ENCODE measurements at places on chromosomes 6 and 20. TPM values are rescaled to one million over a fixed set of nuclear protein-coding genes. Genes with fewer than 3 reads are reported as not detected.
A peak's percentile ranks its signal among the peaks of the same experiment; 100 is the strongest.

DNA sequence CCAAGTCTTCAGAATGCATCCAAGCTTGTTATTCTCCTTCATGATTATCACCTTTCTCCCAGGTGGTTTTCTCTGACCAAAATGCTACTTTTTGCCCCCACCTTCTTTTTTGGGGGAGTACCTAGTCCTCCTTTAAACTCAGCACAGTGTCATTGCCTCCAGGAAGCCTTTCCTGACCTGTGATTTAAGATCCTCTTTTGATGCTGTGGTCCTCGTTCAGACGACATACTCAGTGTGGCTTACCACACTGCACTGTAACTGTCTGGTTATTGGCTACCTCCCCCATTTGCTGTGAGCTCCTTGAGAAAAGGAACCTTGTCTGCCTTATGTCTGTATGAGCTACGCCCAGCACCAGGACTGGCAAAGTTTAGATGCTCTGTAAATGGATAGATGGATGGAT is 14.6 kb downstream of the SAYSD1 start:
- no peak for DNase-seq

GRCh38 chr20:1490643-1491195 is 501 bp downstream of the SIRPB2 start:
- no peak for DNase-seq

DNA sequence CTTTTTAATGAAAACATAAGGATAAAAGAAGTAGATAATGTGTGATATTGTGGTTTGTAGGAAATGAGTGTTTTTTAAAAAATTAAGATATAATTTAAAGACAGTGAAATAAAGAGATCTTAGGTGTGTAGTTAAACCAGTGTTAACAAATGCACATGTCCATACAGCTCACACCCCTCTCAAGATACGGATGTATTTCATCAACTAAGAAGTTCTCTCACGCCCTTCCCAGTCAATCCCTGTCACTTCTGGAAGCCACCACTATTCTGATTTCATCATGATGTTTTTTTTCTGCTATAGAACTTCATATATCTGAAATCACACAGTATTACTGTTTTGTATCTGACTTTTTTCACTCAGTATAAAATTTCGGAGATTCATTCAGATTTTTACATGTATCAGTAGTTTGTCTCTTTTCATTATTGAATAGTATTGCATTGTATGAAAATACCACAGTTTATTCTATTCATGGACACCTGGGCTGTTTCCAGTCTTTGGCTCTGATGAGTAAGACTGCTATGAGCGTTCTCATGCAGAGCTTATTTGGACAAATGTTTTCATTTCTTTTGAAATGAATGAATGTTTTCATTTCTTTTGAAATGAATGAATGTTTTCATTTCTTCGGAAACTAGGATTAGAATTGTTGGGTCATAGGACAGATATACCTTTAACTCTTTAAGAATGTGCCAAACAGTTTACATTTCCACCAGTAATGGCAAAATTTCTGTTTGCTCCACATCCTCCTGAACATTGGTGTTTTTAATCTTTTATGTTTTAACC is 49.7 kb upstream of the ELOVL5 start:
- DNase-seq, result no peak

- DNase-seq, result no peak
Measured at GRCh38 chr6:126422912-126423311, 83.0 kb downstream of the CENPW start.

GRCh38 chr6:96624957-96625356 is 62.0 kb downstream of the FHL5 start:
- no peak for DNase-seq

DNA sequence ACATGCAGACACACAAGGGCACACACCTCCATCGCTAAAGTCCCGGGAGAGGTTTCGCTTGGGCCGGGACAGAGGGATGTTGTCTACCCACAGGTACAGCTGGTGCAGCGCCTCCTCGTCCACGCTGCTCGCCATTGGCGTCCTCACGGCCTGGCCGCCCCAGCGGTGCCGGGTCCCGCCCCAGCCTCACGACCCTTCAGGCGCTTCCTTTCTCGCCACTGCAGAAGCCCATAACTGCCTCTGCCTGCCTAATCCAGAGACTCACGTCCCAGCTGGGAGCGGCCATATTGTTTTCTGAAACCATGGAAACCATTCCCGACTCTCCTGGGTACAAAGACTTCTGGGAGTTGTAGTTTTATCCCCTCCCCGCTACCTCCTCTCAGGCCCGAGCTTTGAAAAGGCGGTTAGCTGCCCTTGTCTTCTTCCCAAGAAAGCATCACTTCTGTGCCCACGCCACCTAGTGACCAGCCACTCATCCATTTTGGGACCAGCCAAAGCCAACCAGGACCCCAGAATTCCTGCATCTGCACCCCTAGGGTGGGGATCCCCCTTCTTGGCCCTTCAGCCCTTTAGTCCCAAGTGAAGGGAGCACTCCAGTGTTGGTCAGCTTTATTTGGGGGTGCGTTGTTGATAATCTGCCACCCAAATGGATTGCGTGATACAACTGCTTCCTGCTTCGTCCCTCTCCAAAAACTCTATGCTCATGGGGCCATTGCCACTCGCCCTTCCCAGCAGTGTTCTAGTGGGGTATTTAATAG is at the start of gene SPEF1:
SPEF1 (minus strand) TSS at position 296 of the 758 bp plus-strand sequence; CDS start at position 135, 161 bp downstream.
- no peak for DNase-seq

DNA sequence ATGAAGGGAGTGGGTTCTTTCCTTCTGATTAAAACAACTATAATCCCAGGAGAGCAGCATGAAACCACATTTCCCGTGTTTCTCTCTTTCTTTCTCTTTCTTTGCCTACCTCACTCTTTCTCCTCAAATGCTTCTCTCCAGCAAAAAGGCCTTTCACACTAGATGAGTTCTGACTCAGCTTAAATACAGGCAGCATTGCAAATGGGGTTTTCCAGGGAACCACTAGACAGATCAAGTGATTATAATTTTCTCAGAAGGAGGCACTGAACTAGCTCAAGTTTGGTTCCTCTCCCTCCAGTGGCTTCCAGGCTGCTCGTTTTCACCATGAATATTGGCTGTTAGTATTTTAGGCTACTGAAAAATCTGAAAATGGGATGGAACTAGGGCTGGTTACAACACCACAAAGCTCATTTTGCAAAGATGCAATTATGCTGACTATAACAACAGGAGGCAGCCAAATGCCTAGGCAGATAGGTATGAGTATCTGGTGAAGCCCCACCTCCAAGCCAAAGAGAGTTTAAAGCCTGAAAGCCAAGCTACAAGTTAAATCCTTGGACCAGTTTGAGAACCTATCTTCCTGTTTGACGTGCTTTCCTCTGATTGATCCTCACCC is 260.0 kb downstream of the MMUT start:
- no peak for DNase-seq

GRCh38 chr6:24859608-24860200 is 61.0 kb upstream of the ARMH2 start:
- no peak for DNase-seq

GRCh38 chr6:144127097-144127496 is 23.2 kb upstream of the STX11 start:
- no peak for DNase-seq

SHLD1 gene
- 2.7 TPM for total RNA-seq

DNA sequence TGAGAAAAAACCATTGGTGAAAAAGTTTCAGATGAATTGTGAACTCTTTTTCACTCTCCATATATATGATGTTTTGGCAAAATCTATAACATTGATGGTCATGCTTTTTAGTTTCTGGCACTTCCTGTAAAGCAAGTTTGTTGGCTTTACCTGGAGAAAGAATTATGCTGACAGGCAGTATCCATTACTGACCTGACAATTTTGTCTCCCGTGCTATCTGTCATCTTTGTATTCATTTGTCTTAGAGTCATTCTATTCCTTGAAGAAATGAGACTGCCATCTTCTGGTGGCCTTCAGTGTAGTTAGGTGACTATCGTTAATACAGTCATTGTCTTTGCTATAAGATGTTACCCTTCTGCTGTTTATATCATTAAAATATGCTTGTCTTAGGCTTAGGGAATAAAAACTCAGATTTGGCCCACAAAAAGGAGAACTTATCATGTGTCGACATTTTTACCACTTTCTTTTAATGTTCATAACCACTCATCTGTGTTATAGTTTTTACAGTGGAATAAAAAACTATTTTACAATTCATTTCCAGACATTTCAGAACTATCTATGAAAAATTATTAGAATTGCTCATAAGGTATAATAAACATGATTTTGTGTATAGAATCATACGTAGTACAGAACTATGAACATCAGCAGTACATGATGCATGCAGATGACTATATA is 707.0 kb downstream of the EPM2A start:
- DNase-seq, result no peak

GRCh38 chr6:30544666-30545272 is 11.5 kb downstream of the GNL1 start:
- no peak for DNase-seq

- DNase-seq, result peak; percentile 87
Measured at GRCh38 chr6:42453031-42453653, 1.4 kb upstream of the TRERF1 start.

GRCh38 chr6:100161782-100162365 is 167.9 kb upstream of the MCHR2 start:
- no peak for DNase-seq

- no peak for DNase-seq
Measured at GRCh38 chr6:4772750-4773149, 3.5 kb upstream of the CDYL start.

DNA sequence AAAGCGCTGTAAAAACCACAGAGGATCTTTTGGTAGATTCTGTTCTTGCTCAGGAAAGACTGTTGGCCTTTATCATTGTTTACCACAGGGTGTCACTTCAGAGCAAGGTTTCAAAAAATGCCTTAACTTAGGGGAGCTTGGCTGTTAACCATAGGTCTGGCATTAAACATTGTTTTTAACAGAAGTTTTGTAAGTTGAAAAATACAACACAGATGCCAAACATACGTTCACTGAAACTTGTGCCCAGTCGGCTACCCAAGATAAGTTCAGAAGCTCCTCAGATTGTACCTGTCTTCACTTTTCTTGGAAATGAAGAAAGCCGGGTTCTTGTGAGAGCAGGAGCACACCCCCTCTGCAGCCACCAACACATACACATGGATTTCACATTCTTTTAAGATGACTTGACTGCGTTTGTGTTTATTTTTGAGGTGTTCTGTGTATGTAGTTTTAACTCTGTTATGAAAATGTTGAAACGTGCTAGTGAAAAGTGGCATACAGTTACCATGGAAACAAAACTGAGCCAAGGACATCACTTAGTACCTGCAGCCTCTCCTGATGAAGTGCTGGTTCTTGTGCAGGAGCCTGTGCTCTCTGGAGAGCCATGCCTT is 64.9 kb downstream of the SYCP2L start:
- no peak for DNase-seq

- no peak for DNase-seq
Measured at GRCh38 chr6:22668307-22668706, 98.9 kb downstream of the HDGFL1 start.

DNAH8 gene
- total RNA-seq, result not detected

- DNase-seq, result no peak
Measured at GRCh38 chr20:33687993-33688937, 2.1 kb upstream of the E2F1 start.

DNA sequence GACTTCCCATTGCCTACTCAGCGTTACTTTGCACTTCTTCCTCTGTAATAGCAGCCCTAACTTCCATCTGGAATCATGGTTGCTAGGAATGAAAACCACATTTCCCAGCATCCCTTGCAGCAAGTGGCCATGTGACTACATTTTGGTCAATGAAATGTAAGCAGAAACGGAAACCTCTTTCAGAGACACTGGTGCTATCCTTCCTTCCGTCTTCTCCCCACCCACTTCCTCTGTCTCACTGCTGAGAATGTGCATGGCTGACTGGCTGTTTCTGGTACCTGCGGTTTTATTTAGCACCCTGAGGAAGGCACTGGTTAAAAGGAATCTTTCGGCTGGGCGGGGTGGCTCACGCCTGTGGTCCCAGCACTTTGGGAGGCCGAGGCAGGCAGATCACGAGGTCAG is 107.4 kb downstream of the SCML4 start:
- no peak for DNase-seq

OR2H1 gene
- total RNA-seq, result not detected

DNA sequence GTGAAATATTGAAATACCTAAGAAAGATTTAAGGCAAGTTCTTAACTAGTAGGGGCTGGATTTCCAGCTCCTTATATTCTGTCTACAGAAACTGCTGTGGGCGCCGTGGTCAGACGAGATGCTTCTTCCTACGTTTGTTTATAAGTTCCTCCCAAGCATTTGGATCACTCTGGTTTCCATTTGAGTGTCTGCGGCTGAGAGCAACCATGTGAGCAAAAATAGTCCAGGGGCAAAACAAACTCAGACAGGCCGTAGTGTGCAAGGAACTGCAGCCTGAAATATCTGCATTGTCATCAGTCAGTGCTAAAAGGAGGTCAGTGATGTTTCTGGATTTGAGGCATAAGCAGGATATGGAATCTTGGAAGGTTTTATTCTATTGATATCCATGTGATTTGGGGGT is 485.9 kb upstream of the JAG1 start:
- DNase-seq, result peak; percentile 33

TENT5A gene
- 2.8 TPM for total RNA-seq

- DNase-seq, result no peak
Measured at GRCh38 chr6:16158943-16159557, 30.2 kb downstream of the MYLIP start.

DNA sequence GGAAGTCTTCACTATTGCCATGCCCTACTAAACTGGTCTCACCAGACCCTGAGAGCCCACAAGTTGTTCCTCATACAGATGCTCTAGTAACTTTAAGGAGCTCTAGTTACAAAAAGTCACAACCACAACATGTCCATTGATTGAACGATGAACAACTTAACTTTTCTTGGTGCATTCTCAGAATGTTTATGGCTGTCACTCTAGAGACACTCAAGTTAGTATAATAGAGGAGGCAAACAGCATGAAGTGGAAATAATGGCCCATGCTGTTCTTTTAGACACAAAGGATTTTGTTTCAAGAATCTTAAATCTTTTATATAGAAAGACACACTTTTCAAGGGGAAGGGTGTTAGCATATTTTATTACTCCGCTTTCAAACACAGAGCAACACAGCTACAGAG is 934.4 kb downstream of the HACE1 start:
- DNase-seq, result no peak

- no peak for DNase-seq
Measured at GRCh38 chr6:6001443-6001842, 5.3 kb downstream of the NRN1 start.

LAMA5 gene
- total RNA-seq, result 43.6 TPM

GRCh38 chr6:32852844-32853540 is 512 bp downstream of the TAP1 start:
- peak; percentile 55 for DNase-seq

GRCh38 chr20:32651537-32651936 is 22.2 kb downstream of the C20orf203 start:
- DNase-seq, result no peak

DNA sequence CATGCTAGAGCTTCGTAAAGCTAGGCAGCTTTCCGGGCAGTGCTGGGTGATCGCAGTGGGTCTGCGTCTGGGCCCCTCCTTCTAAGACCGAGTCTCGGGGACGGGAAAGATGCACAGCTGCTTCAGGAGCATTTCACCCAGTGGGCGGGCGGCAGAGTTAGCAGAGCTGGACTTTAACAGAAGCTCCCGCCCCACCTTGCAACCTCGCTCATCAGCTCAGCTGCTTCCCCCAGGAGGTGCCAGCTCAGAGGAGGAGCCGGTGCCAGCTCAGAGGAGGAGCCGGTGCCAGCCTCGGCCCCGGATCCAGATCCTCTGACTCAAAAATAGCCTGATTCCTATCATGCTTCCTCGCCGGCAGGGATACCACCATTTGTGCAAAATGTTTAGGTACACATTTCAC is 94.5 kb upstream of the RPS6KA2 start:
- no peak for DNase-seq

GRCh38 chr6:62296541-62296940 is 10.5 kb upstream of the KHDRBS2 start:
- DNase-seq, result no peak

- DNase-seq, result no peak
Measured at GRCh38 chr6:154249499-154250298, 106.9 kb downstream of the IPCEF1 start.

- DNase-seq, result no peak
Measured at GRCh38 chr6:16657768-16658167, 103.5 kb downstream of the ATXN1 start.

Measured in pancreas (tissue), 10 donors.